ENCODE measurements at places on chromosomes 3 and 15.

- DNase-seq, result no peak
Observed at GRCh38 chr3:64856977-64857516, 169.2 kb upstream of the ADAMTS9 start.

DNA sequence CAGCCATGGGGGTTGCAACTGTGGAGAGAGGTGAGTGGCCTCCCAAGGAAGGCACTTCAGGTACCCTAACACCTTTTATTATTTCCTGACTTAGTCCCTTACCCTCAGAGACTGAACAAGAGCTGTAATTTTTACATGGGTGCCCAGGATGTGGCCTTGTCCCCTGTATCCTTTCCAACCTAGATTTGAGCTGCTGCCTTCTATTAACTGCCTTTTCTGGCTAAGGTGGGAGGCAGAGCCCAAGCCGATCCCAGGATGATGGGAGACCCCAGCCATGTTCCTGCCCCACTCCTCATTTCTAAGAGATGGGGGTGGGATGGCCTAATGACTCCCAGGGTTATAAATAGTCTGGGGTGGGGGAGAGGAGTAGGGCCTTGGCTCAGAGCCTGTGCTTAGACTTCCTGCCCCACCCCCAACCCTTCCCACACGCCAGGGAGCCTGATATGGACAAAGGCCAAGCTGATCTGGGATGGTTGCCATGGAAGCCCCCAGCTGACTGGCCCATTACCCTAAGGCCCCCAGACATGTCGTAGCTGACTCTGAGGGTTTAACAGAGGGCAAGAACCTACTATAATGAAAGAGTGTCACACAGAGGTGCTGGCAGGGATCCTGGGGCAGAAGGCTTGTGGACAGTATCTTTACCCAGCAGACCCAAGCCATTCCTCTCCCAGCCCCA lies 1.9 kb downstream of the KLHDC8B start:
- DNase-seq, result no peak

- DNase-seq, result no peak
Observed at GRCh38 chr3:43086460-43087165, 19.3 kb downstream of the POMGNT2 start.

DNA sequence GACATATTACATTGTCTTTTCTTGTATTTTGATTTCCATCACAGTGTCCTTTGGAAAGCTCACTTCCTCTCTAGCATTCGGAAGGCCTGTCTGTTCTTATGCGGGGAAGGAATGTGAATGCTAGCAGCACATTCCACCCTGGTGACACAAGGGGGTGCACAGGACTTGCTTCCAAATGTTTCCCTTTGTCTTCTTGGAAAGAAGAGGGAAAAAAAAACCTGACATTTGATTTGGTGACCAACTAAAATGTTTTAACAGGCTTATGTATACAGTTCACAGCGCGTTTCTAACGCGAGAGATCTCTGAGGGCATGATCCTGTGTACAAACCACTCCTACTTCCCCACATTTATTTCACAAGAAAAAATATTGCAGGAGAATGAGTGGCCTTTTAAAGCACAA lies 107.6 kb upstream of the FXR1 start:
- peak; percentile 14 for DNase-seq

- DNase-seq, result no peak
Observed at GRCh38 chr15:50128266-50128665, 9.2 kb upstream of the ATP8B4 start.

- no peak for DNase-seq
Observed at GRCh38 chr3:50278880-50279224, at the start of gene LSMEM2. TSS of gene LSMEM2 (plus strand) at chr3:50279087. CDS start at chr3:50279114, 27 bp downstream.

DNA sequence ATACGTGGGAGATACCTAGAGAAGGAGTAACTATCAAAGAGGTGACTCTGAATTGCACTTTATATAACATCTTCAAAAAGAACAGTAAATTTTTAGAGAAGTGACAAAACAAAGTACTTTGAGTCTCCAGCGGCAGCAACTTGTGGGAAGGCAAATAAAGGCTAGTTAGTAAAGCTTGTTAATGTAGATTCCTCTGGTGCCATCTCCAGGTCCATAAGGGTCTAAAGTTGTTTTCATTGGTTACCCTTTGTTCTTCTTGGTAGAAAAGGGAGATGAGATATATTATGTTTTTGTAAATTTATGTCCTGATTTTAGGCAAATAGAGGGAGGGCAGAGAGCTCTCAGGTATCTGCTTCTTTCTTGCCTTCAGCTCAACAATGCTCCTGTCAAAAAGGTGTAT lies 161.6 kb downstream of the MYRIP start:
- no peak for DNase-seq

DNA sequence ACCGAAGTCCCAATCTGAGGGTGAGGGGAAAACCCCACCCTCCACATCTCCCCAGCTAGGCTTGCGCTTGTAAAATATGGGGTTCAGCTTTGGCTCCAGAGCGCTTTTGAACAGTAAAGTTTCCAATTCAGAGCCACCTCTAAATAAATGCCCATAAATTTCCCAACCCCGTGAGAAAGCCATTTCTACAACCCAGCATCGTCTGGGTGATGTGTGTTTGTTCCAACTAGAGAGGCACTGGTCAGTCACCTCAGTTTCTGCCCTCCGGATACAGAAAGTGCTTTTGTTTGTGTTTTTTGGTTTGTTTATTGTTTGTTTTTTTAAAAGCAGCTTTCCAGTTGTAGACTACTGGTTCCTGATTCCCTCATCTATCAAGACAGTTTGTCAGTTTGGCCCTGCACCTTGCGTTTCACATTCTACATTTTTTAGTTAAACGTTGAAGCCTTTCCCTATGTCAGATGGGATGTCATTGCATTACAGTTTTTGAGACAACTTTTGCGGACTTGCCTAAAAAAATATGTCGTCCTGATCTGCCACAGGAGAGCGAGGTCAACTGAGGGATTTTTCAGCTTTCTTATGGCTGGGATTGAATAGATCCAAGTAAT lies 15.0 kb upstream of the SOX2 start:
- no peak for DNase-seq

GRCh38 chr15:76863123-76863522 lies 42.0 kb downstream of the SCAPER start:
- DNase-seq, result no peak

GRCh38 chr3:185561374-185561943 lies 9.1 kb upstream of the LIPH start:
- DNase-seq, result no peak

DNA sequence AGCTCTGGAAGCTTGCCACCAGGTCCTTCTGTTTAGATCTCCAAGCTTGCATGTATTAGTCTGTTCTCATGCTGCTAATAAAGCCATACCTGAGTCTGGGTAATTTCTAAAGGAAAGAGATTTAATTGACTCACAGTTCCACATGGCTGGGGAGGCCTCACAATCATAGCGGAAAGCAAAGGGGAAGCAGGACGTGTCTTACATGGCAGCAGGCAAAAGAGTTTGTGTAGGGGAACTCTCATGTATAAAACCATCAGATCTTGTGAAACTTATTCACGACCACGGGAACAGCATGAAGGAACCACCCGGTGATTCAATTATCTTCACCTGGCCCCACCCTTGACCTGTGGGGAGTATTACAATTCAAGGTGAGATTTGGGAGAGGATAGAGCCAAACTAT lies 147.0 kb upstream of the PROK2 start:
- DNase-seq, result no peak

- DNase-seq, result no peak
Observed at GRCh38 chr15:51837792-51838251, 8.4 kb downstream of the TMOD3 start.

- DNase-seq, result no peak
Observed at GRCh38 chr3:167972502-167972901, 123.2 kb downstream of the GOLIM4 start.

DNA sequence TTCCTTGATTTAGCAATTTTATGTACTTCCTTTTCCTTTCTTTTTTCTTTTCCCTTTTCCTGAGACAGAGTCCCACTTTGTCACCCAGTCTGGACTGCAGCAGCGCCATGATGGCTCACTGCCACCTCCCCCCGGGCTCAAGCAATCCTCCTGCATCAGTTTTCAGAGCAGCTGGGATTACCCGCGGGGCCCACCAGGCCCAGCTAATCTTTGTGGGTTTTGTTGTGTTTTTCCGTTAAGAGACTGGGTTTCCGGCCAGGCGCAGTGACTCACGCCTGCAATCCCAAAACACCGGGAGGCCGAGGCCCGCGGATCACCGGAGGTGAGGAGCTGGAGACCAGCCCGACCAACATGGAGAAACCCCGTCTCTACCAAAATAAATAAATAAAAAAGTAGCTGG lies 17.7 kb downstream of the GOLGA8S start:
- no peak for DNase-seq

DNA sequence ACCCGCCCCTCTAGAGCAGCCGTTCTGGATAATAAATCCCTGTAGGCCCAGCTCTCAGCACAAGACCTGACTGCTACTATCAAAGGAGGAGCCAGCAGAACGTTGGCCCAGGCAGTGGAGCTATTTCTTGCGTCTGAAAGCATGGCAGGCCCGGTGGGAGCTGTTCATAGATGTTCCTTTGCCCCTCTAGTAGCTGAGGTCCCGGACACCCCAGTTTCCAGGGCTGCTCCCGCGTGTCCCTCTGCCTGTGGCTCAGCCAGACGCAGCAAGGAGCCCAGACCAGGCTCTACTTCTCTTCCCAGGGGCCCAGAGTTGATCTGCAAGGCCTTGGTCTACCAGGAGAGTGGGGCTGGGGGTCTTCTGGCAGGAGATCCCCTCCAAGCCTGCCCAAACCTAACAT lies 76.1 kb downstream of the FAM174B start:
- DNase-seq, result no peak

GRCh38 chr3:197345390-197345789 lies 47.0 kb upstream of the DLG1 start:
- DNase-seq, result no peak

- DNase-seq, result no peak
Observed at GRCh38 chr3:153976891-153977554, 144.2 kb upstream of the ARHGEF26 start.

GRCh38 chr3:52534281-52535183 lies 875 bp upstream of the NT5DC2 start:
- DNase-seq, result peak; percentile 28

DNA sequence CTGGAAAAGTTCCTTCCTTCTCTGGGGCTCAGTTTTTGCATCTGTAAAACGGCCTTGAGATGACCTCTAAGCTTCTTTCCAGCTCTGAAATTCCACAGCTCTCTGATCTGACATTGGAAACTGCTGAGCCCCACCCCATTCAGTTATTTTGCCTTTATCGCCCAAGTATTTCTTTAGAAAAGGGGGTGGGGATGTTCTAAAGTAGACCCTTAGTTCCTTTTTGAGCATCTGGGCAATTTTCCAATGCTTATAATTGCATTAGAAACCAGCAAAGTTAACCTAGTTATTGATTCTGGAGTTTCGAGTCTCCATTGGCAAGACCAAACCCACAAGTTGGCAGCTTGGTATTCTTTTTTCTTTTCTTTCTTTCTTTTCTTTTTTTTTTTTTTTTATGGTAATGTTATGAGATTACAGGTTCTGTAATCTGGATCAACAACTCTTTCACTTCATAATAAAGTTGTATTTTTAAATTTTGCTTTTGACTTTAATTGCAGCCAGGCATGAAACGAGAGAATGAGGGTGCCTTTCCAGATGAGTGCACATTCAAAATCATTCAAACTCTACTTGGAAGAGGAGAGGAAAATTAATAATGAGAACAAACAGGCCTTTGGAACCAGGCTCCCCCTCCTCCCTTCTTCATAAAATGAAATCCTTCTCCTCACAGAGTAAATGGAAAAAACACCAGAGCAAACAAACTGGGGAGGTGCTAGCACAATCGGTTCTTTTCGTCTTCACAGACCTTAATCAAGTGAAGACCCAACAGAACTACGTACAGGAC lies 76.8 kb upstream of the LRIG1 start:
- no peak for DNase-seq

DNA sequence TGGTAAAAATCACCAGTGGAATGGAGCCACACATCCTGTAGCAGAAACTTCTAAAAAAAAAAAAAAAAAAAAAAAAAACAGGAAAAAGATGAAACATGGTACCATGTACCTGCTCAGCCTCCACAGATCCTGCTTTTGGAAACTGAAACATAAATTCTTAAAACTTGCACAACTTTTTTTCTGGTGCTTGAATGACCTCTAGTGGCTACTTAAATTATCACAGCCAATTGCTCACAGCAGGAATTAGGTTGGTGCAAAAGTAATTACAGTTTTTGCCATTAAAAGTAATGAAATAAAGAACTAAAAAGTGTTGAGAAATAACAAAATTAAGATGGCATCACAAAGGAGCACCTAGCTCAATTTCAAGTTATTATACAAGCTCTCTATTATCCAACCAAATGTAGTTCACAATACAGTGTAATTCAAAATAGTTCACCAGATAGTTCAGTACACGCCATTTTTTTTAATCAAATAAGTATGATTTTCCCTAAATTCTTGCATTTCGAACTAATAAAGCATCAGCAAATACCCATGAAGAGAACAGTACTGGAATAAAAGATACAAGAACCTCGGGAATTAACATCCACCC lies 80.6 kb downstream of the ULK4 start:
- DNase-seq, result peak; percentile 64

- no peak for DNase-seq
Observed at GRCh38 chr15:75947092-75947491, 43.4 kb downstream of the FBXO22 start.

DNA sequence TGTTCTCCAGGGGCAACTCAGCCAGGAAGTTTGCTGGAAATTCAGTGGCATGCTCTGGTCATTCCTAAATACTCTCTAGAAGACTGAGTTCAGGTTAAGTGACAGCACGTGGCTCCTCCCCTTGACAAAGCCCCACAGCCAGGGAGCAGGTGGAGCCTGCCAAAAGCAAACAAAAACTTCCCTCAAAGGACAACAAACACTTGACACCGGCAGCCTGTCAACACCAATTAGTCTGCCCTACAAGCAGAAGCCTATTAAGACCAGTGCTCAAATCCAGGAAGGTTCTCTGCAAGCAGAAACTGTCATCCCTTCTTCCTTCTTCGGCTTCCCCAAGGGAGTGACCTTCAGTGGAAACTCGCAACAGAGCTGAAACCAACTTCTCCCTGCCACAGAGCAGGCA lies 5.0 kb downstream of the MEX3B start:
- no peak for DNase-seq

GRCh38 chr15:87582169-87582568 lies 674.4 kb downstream of the NTRK3 start:
- no peak for DNase-seq

- DNase-seq, result no peak
Observed at GRCh38 chr3:156834962-156835535, 8.9 kb downstream of the LEKR1 start.

DNA sequence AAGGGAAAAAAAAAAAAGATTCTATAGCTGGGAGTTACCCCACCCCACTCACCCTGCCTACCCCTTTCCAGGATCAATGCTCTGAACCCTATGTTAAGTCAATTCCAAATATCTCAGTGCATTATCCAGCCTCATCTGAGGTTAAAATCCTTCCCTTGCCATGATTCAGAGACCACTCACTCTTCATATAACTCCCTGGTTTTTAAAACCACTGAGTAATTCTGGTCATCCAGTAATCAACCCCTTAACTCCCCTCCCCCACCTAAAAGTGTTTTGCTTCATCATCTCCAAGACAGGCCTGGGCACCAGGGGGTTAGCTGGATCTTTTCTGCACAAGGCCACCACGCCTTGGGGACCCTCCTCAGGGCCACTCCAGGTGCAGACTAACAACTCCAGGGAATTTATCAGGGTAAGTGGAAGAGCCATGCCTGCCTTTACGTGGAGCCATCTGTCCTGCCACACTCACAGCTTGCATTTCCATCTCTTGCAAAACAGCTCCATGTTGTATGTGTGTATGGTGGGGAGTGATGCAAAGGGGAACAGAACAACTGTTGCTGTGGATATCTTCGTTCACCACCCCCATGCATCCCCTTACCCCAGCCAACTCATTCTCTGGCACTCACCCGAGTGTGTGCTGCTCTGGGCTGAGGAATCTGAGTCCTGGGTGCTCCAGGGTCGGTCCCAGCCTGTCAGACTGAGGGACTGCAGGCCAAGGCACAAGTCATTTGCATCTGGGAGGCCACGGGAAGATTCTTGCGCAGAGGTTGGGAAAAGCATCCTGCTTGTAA lies 30.7 kb upstream of the RPS17 start:
- DNase-seq, result no peak

- DNase-seq, result no peak
Observed at GRCh38 chr3:173770796-173771573, 373.4 kb downstream of the NLGN1 start.
